ENCODE measurements at places on chromosomes 7 and 10.
A peak's percentile ranks its signal among the peaks of the same experiment; 100 is the strongest.

- no peak for DNase-seq
These were observed 30.4 kb upstream of the CDK13 start for GRCh38 chr7:39919646-39920045.

DNA sequence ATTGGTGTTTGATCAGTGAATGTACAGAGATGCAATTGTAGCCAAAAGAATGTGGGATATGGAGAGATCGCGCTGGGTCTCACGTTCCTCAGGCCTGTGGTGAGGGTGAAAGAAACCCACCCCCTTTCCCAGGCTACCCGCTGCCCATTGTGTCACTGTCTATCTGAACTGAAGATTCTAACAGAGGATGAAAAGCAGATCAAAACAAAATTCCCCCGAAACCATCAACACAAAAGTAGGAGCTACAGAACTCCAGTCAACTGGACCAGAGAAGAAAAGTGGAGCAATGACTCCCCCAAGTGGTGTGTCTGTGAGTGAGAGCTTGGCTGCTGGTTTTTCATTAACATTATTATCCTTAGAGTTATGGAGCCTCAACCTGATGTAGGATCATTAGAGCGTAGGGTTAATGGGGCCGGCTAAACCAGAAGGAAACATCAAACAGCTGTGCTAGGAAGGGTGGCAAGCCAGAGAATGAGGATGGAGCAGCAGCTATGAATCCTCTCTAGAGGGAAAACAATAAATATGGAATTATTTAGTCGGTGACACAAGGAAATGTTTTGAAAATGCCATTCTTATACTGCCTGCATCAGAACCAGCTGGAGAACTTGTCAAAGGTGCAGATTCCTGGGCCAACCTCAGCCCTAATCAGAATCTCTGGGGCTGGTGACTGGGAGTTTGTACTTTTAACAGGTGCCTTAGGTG, 38.3 kb downstream of the AKR1B1 start:
- peak; percentile 61 for DNase-seq

DNA sequence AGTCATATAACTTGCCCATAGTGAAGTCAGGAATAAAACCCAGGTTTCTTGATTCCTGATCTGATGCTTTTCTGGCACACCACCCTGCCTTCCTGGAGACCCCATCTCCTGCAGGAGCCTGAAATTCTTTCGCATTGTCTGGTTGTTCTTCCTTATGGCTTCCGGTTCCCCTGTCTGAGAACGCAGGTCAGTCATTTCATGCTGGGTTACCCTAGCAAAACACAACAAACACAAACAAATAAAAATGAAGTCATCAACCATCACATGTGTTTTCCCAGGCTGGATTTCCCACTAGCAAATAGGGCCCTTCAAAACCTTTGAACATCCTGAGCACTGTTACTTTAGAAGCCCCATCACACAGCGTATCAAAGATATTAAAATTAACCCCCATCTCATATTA, 569.6 kb downstream of the LRMDA start:
- no peak for DNase-seq

- DNase-seq, result no peak
These were observed 11.5 kb upstream of the AKR1B10 start for GRCh38 chr7:134515569-134516468.

DNA sequence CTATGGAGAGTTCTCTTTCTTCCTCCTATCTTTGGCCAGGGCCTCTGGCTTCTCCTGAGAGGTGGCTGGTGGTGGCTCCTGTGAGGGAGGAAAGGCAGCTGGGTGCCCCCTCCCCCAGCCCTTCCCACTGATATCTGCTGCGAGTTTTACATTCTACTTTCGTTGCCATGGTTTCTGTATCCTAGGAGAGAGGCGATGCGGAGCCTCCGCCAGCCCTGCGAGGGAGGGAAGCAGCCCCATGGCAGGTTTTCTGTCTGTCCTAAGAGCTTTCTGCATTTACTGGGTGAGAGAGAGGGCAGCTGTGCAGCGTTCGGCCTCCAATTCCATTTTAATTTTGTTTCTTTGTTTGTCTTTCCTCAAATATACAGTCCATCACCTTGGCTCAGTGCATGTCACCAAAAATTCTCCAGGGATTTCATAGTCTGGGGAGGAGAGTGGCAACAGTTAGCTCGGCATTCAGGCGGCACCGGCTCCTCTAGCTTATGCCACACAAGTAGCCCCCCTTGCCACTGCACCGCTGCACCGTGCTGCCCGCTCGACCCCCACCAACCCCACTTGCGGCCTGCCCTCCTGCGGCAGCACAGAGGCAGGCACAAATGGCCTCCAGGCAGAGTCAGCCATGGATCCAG, 20.4 kb downstream of the DNAJB12 start:
- peak; percentile 74 for DNase-seq

DNA sequence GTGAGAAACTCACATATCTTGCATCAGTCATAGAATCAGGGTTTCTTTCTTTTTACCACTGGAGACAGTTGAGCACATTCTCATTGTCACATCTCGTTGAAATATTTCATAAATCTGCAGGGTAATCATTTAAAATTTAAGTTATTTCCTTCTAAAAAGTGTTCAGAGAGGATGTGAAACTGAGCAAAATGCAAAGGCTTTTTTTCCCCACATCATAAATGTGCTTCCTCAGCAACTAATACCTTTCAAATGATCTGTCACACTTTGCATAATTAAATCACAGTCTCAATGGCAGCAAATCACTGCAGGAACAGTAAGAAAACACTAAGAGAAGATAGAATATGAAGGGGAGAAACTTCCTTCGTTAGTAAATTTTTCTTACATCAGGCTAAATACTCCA, 187.5 kb downstream of the EVX1 start:
- DNase-seq, result no peak

GRCh38 chr10:32199714-32200394, 143.6 kb upstream of the KIF5B start:
- DNase-seq, result no peak

DNA sequence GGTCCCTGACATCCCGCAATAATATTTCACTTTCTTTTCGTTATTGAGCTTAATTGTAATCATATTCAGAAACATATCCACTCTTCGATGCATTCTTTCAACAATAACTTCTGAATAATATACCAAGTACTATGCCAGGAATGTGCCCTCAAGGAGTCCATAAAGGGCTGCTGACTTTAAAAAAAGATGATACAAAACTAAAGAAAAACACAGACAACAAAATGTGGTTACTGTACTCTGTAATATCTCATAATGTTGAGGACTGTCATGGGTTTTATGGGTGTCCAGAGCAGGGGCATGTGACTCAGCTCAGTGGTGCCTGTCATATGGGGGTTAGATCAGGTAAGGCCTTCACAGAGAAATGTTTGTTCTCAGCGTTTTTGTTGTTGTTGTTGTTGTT, 73.7 kb downstream of the ARL4A start:
- no peak for DNase-seq

GRCh38 chr10:107434201-107434600, 269.7 kb upstream of the SORCS1 start:
- DNase-seq, result no peak

GRCh38 chr7:102310414-102310815, 23.7 kb downstream of the SH2B2 start:
- DNase-seq, result peak; percentile 86

DNA sequence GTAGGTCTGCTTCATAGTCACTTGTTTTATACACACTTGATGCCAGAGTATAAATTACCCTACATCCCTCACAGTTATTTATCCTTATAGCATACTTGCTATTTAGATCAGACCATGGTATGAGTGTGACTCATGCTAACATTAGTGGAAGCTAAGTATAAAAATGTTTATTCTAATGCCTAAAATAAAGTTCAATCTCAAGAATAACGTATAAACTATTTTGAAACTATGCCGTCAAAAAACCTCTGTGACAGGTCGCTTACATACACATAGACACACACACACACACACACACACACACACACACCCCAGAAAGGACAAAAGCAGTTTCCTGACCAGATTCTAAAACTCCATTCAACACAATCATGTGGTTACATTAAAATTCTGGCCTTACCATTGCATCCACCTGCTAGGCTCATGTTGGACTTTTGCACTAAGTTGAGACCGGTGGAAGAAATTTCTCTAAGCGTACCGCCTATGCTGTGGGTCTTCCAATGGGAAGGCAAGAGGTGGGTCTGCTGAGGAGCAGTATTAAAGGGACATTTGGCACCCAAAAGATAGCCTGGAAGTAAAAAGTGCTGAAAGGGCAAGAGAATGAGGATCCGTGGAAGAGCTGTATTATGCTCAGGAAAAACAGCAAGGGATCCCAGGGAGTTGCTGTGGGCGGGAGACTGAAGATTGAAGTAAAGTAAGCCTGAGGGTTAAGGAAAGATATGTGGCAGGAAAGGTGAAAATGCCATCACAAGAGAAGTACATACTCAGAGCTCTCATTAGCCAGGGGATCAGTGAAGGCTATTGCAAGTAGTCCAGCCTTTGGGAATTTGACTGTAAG, 5.0 kb downstream of the FOXP2 start:
- DNase-seq, result no peak

DNA sequence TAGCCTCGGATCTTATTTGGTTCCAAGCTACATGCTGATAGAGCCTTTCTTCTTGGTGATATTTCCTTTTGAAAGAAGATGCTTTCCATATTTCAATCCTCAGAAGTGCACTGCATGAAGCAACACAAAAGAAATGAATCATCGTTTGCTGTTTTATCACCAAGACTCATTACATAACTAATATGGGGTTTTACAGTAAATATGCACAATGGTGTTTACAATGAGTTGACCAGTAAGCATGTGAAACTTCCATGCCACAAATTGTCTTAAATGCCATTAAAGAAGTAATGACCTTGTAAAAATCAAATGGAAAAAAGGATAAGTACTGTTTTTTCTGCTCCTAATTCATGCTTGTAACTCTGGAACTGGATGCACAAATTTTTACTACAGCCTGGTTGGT, 1017.0 kb upstream of the GHITM start:
- DNase-seq, result no peak

DNA sequence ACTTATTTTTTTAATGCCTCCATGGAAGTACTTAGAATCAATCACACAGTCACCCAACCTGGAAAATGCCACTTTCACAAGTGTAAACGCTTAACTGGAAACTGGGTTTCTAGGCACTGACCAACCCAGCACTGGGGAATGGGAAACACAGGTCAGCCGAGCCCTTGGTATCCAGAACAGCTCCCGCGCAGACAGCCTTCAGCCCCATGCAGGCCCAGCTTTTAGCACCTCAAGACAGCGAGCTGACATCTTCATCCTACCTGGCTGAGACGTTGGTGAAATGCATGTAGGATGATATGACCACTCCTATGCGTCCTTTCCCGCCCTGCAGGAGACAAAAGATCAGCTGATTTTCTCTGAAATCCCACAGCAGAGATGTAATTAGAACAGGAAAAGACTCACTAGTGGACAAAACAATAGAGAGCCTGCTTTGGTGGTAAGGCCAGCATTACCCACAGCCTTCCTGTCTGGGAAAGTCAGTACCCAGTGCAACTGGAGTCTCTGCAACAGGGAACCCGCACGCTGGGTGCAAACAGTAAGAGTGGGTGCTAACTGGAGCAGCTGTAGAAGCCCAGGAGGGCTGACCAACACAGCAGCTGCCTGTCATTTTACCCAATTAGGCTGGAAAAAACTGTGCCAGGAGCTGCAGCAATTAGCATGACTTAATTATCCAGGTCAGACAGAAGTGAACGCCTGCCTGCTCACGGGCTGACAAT, 153.7 kb downstream of the TNS3 start:
- peak; percentile 23 for DNase-seq

GRCh38 chr7:42227541-42227935, 9.5 kb downstream of the GLI3 start:
- DNase-seq, result no peak

DNA sequence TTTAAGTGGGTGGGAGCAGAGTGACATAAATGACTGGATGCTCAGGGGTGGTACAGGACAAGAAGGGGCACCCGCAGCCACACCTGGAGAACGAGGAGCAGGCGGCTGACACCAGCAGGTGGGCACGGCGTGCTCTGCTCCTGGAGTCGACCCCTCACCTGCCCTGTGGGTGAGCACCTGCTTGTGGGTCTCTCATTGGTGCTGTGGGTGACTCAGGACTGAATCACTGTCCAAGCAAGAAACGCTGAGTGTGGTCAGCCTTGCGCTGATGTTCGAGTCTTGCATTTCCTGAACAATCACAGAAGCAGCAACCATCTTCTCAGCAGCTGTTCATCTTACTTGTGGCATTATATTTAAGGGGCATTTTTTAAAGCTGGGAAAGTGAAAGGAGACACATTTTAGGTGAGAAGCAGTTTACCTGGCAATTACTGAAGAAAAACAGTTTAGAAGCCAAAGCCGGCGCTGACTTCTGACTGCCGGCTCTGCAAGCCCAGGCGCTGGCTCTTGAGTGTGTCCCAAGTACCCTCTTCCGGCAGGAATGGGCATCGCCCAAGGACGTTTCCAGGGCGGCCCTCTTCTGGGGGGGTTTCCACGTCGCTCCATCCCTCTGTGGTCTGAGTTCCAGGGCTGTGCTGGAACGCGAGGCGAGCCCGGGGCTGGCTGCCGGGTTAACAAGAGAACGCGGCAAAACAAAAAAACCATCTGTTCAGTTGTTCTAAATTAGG, 145.2 kb upstream of the PFKP start:
- DNase-seq, result no peak

GRCh38 chr10:82914655-82915136, 1039.7 kb downstream of the NRG3 start:
- no peak for DNase-seq

DNA sequence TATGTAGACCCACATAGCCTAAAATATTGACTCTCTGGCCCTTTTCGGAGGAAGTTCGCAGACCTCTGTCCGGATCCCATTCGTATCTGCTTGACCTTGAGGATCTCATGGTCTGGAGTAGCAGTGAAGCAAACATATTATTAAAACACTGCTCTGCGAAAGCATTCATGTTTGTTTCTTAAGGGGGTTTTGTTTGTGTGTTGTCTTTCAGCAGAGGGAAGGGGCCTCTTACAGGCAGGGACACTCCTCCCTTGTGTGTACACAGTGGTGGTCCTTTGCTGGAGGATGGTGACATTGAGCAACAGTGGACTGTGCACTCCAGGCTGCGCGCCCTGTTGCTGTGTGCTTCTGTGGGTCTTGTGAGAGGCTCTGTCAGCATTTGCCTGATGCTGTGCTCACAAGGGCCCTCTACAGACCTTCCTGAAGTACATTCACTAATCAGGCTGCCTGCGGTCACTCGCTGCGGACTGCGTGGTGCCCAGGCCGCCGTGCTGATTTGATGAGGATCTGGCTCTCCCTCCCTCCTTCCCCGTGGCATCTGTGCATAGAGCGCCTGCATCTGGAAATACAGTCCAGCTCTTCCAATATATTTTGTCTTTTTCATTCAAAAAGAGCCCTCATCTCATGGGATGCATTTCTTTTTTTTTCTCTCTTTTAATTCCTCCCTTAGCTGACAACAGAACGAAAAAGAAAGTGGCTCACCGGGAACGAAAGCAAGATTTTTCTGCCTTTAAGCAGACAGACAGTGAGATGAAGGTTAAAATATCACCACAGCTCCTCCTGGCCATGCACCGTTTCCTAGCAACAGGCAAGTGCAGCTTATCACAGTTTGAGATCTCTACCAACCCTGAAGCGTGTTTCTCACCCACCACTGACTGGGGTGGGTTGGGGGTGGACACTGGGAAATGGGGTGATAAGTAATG, 135.8 kb downstream of the CNNM2 start:
- no peak for DNase-seq

DNA sequence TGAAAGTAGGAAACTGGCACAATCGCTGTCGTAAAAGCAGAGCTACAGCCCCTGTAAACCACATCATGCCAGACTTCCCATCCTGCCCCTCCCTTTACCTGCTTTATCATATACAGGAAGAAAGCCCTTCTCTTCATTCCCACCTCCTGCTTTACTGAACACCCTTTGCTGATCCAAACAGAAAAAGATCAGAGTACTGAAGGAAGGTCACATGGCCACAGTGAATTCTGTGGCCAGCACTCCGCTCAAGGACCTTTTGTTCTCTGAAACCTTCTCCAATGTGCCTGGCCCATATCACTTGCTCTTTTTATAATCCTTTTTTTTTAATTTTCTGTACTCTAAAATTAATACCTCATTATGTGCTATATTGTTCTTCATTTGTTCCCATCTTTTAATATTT, 108.8 kb upstream of the LRGUK start:
- DNase-seq, result no peak
